MCF 10A (cell line): ENCODE measurements at places on chromosomes 5 and 9.

DNA sequence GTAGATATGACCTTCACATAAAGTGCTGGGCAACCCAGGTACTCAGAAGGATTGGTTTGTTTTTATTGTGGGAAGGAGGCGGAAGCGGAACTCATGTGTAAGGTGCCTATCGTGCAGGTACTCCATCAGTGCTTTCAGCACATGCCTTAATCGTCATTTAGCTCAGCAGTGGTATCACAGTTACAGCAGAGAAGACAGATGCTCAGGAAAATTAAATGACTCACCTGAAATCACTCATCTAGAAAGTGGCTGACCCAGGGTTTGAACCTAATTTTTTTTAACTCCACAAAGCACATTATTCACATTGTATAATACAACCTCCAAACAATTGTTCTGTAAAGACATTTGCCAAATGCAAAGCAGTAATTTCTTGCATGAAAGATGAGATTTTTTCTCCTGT lies 2.2 kb downstream of the C5orf46 start:
- peaks cover 38% of the 10 kb centered on the region for H3K4me1 ChIP-seq
- H3K36me3 ChIP-seq: no peaks in the 10 kb centered on the region
- no peak overlapping the region for H3K4me3 ChIP-seq
- H3K27ac ChIP-seq: no peak overlapping the region
- DNase-seq: no peak
- H3K27me3 ChIP-seq: no peaks in the 10 kb centered on the region

- no peak overlapping the region for H3K4me3 ChIP-seq
- peaks cover 19% of the 10 kb centered on the region for H3K4me1 ChIP-seq
- peak; percentile 68 for DNase-seq
- H3K27me3 ChIP-seq: no peaks in the 10 kb centered on the region
- no peak overlapping the region for H3K27ac ChIP-seq
- peaks cover 45% of the 10 kb centered on the region for H3K36me3 ChIP-seq
Measured at GRCh38 chr9:137672907-137673791, 54.3 kb downstream of the EHMT1 start.

- no peaks in the 10 kb centered on the region for H3K4me1 ChIP-seq
- no peak overlapping the region for H3K27ac ChIP-seq
- no peak overlapping the region for H3K4me3 ChIP-seq
- H3K27me3 ChIP-seq: no peaks in the 10 kb centered on the region
- no peaks in the 10 kb centered on the region for H3K36me3 ChIP-seq
Measured at GRCh38 chr9:114238891-114239875, 83.7 kb upstream of the ORM1 start.

DNA sequence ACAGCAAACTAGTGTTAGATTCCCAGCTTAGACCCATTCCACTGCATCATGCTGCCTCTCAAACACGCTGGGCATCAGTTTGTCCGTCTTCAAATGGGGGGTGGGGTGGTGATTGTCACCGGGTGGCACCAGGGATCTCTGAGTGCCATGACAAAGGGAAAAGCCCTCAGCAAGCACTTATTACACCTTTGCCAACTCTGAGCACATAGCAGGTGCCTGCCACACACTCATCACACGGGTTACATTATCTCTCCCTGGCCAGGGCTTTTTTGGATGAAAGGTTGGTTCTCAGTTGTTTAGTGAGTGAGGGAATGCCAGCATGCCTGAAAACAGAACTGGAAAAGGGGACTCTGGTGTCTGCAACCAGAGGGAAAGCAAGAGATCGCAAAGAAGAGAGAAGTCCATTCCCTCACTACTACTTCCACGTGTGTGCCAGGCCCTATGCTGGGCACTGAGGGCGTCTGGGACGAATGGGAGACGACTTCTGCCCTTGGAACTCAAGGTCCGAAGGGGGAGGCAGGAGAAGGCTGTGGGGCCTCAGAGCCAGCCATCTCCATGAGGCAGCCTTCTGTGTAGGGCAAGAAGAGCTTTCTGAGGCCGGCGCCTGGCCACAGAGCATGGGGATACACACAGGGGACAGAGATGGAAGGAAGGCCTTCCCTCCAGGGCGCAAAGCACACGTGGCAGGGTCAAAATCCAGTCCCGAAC lies 48.9 kb downstream of the PAX5 start:
- no peaks in the 10 kb centered on the region for H3K36me3 ChIP-seq
- no peak overlapping the region for H3K4me3 ChIP-seq
- no peak for DNase-seq
- no peak overlapping the region for H3K27ac ChIP-seq
- peaks cover 61% of the 10 kb centered on the region for H3K27me3 ChIP-seq

DNA sequence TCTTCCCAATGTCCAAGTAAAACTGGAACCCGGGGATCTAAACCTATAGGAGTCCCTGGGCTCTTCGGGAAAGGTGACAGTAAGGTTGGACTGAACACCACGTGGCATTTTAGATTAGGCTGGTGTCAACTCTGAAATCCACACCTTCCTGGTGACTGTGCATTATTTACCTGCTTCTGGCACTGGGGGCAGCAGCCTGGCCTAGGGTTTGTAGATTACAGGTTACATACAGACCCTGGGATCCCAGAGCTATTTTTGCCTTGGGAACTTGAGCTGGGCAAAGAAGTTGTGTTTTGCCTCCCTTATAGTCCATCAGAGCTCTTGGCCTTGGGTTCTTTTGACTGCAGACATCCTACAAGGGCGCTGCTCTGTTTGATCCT lies 173.2 kb downstream of the DAB2IP start:
- no peak overlapping the region for H3K4me3 ChIP-seq
- no peaks in the 10 kb centered on the region for H3K36me3 ChIP-seq
- no peak for DNase-seq
- H3K27ac ChIP-seq: no peak overlapping the region
- no peaks in the 10 kb centered on the region for H3K27me3 ChIP-seq

DNA sequence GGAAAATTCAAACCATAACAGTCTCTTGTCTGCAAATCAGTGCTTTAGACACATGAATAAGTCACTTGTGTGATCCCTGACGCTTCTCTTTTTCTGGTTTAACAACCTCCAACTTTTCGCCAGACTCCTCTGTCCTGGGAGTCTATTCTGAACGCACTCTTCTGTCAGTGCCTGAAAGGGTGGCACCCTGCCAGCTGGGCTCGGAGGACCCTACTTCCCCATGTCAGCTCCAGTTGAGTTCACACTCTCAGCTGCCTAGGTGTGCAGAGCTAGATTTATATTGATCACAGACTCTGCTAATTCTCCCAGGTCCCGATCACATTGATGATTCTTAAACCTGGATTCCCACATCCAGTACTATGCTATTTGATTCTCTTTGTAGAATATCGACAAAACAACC lies 649.1 kb downstream of the BNC2 start:
- H3K4me3 ChIP-seq: no peak overlapping the region
- no peaks in the 10 kb centered on the region for H3K36me3 ChIP-seq
- peaks cover 14% of the 10 kb centered on the region for H3K4me1 ChIP-seq

DNA sequence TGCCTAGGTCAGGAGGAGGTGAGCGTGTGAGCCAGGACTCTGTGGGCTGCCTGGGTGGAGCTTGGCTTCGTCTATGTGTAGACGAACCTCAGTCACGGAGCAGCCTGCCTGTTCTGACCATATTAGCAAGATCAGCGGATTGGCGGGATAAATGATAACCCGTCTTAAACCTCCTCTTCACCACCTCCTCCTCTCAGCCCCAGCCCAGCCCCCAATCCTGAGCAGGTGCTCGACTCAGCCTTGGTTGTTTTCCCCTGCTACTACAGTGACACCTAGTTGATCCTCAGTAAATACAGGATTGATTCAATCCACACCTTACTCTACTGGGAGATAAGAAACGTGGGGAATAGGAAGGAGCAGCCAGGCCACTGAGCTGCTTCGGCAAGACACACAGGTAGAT lies 286.1 kb downstream of the IRX2 start:
- no peak overlapping the region for H3K4me3 ChIP-seq
- H3K27ac ChIP-seq: no peak overlapping the region
- H3K27me3 ChIP-seq: peaks cover 13% of the 10 kb centered on the region
- no peaks in the 10 kb centered on the region for H3K4me1 ChIP-seq

DNA sequence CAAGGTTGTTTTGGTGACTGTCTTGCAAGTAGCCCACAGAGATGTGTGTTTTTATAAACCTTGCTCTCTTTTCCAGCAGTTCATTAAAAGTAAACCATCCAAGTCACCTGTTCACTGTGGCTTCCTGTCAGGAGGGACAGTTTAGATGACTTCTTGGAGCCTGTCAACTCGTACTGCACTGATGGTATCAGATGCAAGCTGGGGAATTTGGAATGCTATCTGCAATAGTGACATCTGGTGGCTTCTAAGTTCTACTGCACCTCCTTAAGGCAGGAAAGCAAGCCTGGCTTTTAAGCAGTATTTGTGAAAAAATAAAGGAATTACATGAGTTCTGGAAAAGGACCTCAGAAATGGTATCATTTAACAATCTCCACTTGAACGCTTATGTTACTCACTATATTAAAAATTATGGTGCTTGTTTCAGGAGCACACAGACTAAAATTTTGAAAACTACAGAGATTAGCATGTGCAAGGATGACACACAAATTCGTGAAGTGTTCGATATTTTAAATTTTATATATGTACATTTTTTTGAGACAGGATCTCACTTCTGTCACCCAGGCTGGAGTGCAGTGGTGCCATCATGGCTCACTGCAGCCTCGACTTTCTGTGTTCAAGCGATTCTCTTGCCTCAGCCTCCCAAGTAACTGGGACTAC lies 164.0 kb downstream of the TTC39B start:
- peaks cover 15% of the 10 kb centered on the region for H3K4me1 ChIP-seq
- DNase-seq: peak; percentile 59
- no peaks in the 10 kb centered on the region for H3K36me3 ChIP-seq
- H3K4me3 ChIP-seq: no peak overlapping the region
- H3K27ac ChIP-seq: no peak overlapping the region

DNA sequence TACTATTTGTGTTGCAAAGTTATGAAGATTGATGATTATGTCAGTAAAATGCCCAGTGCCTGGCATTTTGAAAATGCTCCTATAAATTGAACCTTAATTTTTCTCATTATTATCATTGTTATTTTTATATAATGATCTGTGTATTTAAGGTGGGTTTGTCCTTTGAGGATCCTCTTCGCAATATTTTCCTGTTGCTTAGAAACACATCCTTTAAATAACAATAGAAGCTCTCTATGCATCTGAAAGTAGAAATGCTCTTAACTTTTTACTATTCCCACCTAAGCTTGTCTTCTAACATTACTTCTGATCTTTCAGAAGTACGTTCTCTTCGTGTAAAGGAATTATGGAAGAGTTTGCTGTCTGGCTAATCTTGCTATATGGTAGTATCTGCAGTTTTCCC lies 214.7 kb upstream of the TLX3 start:
- peaks cover 15% of the 10 kb centered on the region for H3K36me3 ChIP-seq
- no peak for DNase-seq
- H3K4me1 ChIP-seq: peaks cover 29% of the 10 kb centered on the region
- H3K27me3 ChIP-seq: no peaks in the 10 kb centered on the region

DNA sequence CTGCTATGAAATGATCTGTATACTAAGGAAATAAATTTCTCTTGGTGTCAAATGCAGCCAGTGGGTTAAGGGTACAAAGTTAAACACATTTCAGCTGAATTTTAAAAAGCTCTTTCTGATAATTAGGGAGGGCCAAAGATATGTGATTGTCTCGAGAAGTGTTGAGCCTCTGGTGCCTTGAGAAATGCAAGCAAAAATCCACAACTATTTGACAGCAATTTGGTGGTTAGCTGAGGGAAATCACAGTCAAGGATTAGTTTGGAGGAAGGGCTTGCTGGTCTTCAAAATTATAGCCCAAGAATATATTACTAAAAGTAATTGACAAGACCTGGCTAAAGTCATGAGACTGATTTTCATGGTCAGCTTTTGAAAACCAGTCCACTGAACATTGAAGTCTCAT lies 255.7 kb upstream of the PPP1R2B start:
- no peak overlapping the region for H3K4me3 ChIP-seq
- H3K36me3 ChIP-seq: no peaks in the 10 kb centered on the region
- H3K27ac ChIP-seq: no peak overlapping the region
- no peak for DNase-seq
- no peaks in the 10 kb centered on the region for H3K27me3 ChIP-seq

GRCh38 chr5:145743396-145744061 lies 91.6 kb downstream of the PRELID2 start:
- no peak overlapping the region for H3K27ac ChIP-seq
- no peak overlapping the region for H3K4me3 ChIP-seq
- DNase-seq: no peak
- no peaks in the 10 kb centered on the region for H3K27me3 ChIP-seq

DNA sequence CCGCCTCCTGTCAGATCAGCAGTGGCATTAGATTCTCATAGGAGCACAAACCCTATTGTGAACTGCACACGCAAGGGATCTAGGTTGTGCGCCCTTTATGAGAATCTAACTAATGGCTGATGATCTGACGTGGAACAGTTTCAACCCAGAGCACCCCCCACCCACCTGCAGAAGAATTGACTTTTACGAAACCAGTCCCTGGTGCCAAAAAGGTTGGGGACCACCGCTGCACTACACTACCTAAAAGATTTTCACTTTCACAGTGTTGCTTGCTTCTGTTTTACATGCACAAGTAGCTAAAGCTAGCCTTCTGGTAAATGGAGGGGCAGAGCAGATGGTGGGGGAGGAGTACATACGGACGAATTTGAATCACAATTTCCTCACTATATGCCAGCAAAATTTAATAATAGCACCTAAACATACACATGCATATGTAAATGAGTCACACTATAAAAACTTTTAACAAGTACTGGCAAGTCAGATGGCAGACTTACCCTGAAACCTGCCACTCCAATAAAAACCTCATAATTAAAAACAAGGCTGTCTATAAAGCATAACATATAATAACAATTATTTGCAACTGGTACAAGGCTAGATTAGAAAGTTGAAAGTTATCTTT lies 24.0 kb upstream of the CDKN2B start:
- DNase-seq: no peak
- H3K4me3 ChIP-seq: no peak overlapping the region
- no peaks in the 10 kb centered on the region for H3K27me3 ChIP-seq
- no peak overlapping the region for H3K27ac ChIP-seq

DNA sequence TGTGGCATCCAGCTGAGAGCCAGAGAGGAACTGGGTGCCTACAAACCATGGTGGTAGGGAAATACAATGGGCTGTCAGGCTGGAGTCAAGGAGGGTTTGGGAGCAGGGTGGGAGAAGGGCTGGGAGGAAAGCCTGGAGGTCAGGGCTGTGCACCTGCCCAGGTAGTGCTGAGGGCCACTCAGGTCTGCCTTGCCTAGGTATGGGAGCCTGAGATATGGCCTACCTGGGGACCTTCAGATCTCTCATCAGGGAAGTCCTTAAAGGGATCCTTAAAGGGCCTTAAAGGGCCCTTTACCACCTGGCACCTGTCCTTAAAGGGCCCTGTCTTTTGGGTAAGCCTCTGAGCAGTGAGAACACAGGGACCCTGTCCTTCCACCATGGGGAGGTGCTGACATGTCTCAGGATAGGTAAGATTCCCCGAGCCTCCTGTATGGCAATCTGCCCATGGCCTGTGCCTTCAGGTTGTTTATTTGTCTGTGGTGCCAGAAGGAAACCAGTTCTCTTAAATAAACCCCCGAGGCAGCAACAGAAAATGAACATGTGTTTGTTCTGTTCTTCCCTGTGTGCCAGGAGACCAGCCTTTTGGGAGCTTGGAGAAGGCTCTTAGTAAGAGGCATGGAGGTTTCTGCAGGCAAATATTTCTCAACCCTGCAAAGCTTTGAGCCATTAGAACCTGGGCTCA lies 23.3 kb downstream of the SLC25A48 start:
- H3K4me1 ChIP-seq: peaks cover 18% of the 10 kb centered on the region
- H3K27ac ChIP-seq: no peak overlapping the region
- H3K27me3 ChIP-seq: peaks cover 14% of the 10 kb centered on the region
- DNase-seq: peak; percentile 38
- H3K36me3 ChIP-seq: no peaks in the 10 kb centered on the region
